ENCODE measurements at places on chromosomes 1 and 21. TPM values are rescaled to one million over a fixed set of nuclear protein-coding genes. Genes with fewer than 3 reads are reported as not detected.

Gene LCE3E
- not detected for total RNA-seq

Gene IL20
- total RNA-seq = not detected

Gene CFHR2
- total RNA-seq = not detected

Gene PFDN2
- total RNA-seq = 55.2 TPM

Gene CFHR5
- total RNA-seq = not detected

Gene SPATA46
- not detected for total RNA-seq
